Stimulated activated CD4-positive, alpha-beta T cell treated with anti-CD3 and anti-CD28 coated beads, TNF-alpha, amount 100 ng/mL, for 4 hours (primary cell): ENCODE measurements at places on chromosomes 6 and 20.

GRCh38 chr6:127641905-127642304 is 64.9 kb downstream of the C6orf58 start:
- DNase-seq = no peak

DNA sequence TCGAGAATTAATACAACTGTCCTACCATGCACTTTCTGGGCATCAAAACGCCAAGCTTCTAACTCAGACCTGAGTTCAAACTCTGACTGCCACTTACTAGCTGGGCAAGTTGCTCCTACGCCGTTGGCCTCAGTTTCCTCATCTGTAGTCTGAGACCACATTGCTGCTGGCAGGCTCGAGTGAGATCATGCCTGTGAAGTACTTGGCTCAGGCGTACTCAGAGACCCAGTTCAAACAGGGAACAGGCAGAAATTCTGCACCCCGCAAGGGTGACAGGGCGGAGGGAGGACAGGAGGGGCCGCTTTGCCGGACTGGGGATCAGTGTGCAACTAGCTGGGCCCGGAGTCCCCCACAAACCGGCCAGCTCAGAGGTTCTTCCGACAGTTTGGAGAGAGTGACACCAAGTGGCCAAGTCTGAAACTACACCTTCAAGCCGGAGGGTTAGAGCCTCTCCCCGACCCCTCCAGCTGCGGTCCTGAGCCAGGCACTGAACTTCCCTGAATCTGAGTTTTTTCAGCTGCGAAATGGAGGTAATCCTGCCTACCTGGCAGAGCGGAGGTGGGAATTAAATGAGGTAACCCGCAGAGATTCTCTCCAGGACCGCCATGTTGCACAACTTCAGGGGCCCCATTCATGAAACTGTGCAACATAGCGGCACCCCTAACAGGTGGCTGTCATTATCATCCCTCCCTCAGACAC is 46.0 kb upstream of the PTPN1 start:
- peak; percentile 36 for DNase-seq

DNA sequence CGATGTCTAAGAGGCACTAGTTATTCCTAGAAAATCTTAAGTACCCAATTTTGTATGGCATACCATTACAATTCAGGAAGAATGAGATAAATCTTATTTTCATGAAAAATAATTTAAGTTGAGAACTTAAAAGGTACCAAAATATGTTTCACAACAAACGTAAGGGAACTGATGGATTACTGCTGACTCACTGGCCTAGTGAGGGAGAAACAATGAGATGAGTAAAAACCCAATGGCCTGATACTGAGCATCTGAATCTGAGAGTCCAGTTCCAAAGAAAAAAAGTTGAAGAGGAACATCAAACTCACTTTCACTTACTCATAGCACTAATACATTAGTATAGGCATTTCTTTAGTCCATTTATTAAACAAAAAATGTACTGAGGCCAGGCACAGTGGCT is 56.0 kb downstream of the MDN1 start:
- no peak for DNase-seq

GRCh38 chr6:43968110-43968965 is 158.9 kb downstream of the MRPL14 start:
- no peak for DNase-seq

- no peak for DNase-seq
These were observed 61.7 kb downstream of the CDH22 start for GRCh38 chr20:46246559-46246958.

DNA sequence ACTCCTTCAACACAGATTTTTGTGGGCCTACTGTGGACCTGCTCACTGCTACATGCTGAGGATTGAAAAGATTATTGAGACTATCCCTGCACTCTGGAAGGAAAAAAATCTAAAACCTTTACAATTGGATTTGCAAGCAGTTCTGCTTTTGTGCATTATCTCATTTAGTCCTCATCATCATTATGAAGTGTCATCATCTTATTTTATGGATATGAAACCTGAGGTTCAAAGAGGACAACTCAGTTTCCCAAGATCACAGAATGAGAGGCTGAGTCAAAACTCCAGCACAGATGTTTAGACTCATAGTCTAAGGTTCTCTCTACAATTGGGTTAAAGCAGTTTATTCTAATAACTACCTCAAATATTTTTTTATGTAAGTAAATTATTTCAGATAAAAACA is 160.2 kb upstream of the MARCKS start:
- no peak for DNase-seq

GRCh38 chr6:18284261-18284660 is 19.9 kb upstream of the DEK start:
- no peak for DNase-seq

- DNase-seq = no peak
These were observed 392.9 kb downstream of the GJA1 start for GRCh38 chr6:121828146-121828886.

GRCh38 chr6:151497905-151498304 is 4.1 kb downstream of the CCDC170 start:
- no peak for DNase-seq

DNA sequence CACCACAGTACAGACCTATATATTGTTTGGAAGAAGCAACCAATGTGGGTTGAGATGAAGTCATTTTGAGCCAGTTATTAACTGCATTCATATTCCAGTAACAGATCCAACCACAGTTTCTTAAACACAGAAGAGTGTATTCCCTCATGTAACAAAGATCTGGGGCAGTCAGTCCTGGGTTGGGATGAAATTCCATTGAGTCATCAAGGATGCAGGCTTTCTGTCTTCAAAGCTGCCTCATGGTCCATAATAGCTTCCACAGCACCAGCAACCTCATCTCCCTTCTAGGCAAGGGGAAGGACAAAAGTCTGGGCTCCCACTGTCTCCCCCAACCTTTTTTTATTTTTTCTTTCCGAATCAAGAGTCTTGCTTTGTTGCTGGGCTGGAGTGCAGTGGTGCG is 2.9 kb upstream of the SOD2 start:
- no peak for DNase-seq
